ENCODE measurements at places on chromosomes 5 and 9.

DNA sequence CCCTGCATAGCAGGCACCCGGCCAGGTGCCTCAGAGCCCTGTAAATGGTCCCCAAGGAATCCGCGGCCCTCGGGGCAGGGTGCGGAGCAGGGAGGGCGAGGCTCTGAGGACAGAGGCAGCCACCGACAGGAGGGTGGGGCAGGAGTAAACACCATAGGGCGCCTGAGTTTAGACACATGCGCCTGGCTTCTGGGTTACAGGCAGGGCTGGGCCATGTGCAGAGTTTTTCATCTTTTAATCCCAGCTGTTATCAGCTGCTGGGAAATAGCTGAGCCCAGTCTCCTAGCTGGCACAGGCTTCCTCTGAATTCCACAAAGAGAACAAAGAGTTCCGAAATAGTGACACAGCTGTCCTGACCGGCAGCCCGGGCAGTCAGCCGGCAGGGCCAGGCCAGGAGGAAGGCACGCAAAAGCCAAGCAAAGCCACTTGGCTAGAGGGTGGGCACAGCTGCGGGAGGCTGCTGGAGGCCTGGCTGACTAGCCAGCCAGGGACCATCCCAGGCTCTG, 98.9 kb upstream of the PHYKPL start:
- DNase-seq = peak; percentile 39

- no peak for DNase-seq
Measured at GRCh38 chr9:133210202-133210532, 1.1 kb upstream of the OBP2B start.

DNA sequence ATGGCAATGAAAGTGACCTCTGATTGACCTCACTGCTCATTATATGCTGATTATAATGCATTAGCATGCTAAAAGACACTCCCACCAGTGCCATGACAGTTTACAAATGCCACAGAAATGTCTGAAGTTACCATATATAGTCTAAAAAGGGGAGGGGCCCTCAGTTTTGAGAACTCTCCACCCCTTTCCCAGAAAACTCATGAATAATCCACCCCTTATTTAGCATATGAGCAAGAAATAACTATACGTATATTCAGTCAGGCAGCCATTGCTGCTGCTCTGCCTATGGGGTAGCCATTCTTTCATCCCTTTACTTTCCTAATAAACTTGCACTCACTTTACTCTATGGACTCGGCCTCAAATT, 163.1 kb downstream of the ESM1 start:
- no peak for DNase-seq

DNA sequence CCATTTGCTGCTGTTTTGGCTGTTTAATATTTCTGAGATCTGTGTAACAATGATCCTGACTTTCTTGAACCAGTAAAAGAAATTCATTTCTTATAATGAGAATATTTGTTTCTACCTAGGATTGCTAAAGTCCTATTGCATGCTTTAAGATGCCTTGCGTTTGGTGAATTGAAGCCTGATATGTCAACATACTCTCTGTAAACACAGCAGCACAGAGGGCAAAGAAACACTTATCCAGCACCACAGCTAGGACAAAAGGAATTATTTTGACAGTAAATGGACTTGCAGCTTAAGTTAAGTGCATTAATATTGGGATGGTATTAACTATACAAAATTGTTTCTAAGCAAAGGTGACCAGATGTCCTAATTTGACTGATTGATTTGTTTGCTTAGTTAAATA, 2031.2 kb upstream of the CDH6 start:
- DNase-seq = no peak

DNA sequence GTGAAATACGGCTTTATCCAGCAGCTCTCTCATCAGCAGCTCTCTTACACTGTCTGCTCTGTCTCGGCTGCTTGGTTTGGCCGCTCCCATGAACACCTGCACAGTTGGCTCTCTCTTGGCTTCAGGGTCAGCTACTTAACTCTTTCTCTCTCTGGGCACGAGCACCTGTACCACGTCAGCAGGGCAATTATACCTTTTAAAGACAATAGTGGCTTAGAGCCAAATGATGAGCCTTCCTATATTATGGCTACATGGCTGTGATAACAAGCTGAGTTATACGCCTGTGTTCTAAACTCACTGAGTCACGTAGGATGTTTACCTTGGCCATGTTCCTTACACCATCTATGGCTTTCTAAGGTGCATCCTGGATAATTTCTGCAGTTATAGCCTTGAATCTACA, 69.2 kb upstream of the CTNND2 start:
- DNase-seq = no peak
